ENCODE measurements at places on chromosomes 1 and 21.

- DNase-seq, result no peak
Measured at GRCh38 chr1:39214998-39215873, 10.7 kb downstream of the MACF1 start.

DNA sequence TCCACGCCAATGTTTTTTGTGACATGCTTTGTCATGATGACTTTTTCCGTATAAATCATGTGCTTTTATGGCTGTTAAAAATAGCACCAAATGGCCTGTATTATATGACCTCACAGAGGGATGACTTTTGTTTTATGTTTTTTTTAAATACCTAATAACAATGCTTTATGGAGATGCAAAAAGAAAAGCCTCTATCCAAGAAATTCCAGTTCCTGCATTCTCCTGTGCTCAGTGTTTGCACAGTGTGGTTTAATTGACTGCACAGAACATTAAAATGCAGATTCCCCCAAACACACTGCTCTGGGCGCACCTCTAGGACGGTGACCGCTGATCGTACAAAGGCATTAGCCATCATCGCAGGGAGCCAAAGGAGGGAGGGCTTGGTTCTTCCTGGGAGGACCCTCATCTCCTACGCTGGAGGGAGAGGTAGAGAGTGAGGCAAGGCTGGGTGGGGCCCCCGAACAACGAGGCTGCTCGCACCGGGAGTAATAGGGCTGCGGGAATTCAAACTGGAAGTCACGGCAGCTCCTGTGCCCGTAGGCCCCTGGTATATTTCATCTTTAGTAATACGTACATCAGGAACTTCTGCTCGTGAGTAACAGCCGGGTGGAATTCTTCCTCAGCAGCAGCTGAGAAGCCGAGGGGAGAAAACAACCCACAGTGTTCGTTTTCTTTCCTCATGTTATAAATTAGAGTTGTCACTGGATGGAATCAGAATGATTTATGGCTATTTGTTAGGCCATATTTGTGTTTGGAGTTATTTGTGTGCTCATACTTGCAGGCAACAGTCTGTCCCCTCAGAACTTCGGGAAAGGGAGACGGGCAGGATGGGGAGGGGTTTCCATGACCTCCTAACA, 465.6 kb downstream of the CAMTA1 start:
- DNase-seq, result no peak

DNA sequence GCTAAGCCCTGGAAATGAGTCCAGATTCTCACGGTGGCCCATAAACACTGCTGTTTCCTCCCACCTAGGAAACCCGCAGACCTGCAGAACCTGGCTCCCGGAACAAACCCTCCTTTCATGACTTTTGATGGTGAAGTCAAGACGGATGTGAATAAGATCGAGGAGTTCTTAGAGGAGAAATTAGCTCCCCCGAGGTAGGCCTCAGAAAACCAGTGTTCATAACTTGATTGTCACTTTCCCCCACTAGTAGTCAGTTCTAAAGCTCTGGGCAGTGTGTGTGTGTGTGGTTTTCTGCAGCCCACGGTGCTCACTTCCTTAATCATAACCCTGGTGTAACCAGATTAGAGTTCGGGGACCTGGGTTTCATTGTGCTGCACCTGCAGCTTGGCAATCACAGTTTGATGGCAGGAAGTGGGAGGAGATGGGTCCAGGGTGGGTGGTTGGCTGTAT, 39.1 kb downstream of the CLIC6 start:
- no peak for DNase-seq

GRCh38 chr1:245684166-245684565, 529.4 kb downstream of the KIF26B start:
- no peak for DNase-seq

GRCh38 chr1:63316598-63316983, 5.8 kb upstream of the FOXD3 start:
- DNase-seq, result no peak

DNA sequence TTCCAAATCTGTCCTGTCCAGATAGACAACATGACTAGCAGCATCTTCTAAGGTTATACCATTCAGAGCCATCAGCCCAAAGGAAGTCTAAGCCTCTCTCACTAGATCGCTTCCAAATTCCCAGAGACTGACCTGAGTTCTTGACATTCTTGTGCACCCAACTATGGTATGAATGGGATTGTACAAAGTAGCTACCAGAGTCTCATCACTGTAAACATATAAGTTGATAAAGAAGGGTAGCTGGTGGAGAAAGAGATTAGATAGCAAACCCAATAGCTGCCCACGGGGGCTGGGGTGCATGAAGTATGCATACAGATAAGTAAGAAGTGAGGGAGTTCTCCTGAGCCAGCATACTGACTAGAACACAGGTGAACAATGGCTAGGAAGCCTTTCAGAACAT, 180.0 kb downstream of the PLPP3 start:
- no peak for DNase-seq

GRCh38 chr1:39501666-39502065, 10.2 kb downstream of the BMP8A start:
- DNase-seq, result no peak

DNA sequence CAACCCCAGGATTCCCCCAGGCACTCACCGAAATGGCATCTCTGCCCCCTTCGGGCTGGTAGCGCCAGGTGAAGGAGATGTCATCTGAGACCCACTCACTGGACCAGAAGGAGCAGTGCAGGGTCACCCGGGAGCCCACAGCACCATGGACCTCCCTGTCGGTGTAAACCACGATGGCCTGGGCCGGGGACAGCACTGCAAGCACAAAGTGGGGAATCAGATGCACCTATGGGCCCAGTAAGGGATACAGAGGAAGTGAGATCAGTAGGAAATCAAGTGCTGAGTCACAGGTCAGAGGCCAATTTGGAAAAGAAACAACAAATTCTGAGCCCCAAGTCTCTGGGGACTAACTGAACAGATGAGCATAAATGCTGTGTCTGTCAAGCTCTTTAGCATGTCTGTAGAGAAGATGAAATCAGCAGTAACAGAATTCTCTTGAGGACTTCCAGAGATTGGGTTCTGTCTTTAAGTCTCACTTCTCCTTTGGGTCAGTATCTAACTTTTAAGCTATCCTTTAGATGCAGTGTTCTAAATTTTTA, 2.5 kb downstream of the MPZ start:
- no peak for DNase-seq

DNA sequence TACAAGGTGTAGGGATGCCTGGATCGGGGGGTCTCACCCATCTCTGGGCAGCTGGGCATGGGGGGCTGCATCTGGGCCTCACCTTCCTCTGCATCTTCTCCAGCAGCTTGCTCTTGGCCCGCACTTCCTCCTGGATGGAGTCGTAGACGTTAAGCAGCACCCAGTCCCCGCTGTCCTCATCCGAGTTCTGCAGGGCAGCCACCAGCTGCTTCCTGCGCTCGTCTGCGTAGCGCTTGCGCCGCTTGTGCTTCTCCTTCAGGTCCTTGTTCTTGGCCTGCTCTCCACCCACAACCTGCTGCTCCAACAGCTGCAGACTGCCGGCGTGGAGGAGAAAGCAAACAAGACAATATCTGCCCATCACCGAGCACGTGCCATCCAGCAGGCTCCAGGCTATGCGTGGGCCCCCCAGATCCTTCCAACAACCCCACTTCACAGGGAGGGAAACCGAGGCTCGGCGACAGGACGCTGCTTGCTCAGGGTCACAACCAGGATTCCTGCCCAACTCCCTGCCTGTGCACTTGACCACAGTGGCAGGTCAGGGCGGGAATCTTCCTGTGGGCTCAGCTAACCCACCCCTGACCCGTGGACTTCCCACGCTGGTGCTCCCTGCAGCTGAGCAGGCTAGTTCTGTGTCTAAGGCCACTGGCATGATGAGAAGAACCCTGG, 21.5 kb upstream of the DDOST start:
- DNase-seq, result peak; percentile 72

DNA sequence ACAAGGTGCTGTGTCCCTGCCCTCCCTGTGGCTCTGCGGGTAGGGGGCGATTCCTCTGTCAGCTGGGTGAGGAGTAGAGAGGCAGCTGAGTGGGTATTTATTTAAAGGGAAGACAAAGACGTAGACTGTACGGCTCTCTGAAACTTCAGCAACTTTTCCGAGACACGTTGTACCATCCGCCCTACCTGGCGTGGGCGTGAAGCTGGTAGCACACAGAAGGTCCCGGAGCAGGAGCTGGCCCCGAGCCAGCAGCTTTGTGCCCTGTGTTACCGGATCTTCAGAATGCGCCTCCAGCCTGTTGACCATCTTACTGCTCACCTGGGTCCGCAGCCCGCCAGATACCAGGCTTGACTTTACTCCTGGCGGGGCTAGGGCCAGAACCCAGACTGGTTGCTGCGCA, 34.9 kb downstream of the PRKCZ start:
- DNase-seq, result no peak

DNA sequence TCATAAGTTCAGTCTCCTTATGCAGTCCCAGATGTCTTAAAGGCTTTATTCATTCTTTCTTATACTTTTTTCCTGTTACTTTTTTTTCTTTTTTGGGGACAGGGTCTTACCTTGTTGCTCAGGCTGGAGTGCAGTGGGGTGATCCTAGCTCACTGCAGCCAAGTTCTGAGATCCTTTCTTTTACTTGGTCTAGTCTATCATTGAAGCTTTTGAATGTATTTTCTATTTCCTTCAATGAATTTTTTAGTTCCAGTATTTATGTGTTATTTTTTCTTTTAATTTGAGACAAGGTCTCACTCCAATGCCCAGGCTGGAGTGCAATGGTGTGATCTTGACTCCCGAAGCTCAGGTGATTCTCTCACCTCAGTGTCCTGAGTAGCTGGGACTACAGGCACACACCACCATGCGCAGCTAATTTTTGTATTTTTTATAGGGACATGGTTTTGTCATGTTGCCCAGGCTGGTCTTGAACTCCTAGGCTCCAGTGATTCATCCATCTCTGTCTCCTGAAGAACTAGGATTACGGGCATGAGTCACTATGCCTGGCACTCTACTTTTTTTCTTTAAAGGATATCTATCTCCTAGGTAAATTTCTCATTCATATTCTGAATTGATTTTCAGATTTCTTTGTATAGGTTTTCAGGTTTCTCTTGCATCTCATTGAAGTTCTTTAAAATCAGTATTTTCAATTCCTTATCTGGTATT, 26.1 kb upstream of the GTF2B start:
- DNase-seq, result no peak

GRCh38 chr1:235852887-235853286, 13.8 kb downstream of the LYST start:
- no peak for DNase-seq

GRCh38 chr1:162904023-162904422, 43.0 kb upstream of the CCDC190 start:
- DNase-seq, result no peak

- DNase-seq, result no peak
Measured at GRCh38 chr1:181250038-181250437, 161.5 kb downstream of the IER5 start.

- no peak for DNase-seq
Measured at GRCh38 chr1:244709076-244709475, 56.1 kb downstream of the DESI2 start.
